HEK293T (cell line): ENCODE measurements at places on chromosomes 7 and 10.

DNA sequence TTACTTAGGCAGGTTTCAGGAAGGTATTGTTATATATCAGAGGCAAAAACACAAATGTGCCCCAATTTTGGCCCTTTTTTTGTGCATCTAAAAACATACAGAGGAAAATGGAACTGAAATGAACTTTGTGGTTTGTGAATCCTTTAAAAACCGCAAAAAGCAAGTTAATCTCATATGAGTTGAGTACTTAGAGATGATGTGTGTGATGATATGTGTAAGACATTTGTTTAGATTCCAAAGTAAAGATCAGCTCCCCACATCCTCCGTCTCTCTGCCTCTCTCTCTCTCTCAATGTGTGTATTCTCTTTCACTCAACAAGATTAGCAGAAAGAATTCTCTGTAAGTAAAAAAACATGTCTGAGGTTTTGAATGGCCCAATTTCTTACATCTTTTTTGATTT lies 201.9 kb downstream of the MALRD1 start:
- DNase-seq, result no peak

DNA sequence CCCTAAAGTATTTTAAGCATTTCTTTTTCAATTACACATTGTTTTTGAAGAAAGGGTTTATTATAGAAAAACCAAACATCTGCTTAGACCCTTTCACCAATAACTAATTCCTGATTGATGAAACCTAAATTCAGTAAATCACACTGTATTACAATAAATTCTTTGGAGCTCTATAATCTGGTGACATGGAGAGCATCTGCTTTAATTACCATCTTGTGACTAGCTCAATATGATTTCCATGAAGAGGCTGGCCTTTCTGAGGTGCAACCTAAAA lies 9.7 kb downstream of the HYCC1 start:
- DNase-seq, result no peak

GRCh38 chr7:124399941-124400340 lies 365.7 kb downstream of the GPR37 start:
- no peak for DNase-seq

- DNase-seq, result no peak
Observed at GRCh38 chr10:123202506-123202905, 48.3 kb downstream of the BUB3 start.

DNA sequence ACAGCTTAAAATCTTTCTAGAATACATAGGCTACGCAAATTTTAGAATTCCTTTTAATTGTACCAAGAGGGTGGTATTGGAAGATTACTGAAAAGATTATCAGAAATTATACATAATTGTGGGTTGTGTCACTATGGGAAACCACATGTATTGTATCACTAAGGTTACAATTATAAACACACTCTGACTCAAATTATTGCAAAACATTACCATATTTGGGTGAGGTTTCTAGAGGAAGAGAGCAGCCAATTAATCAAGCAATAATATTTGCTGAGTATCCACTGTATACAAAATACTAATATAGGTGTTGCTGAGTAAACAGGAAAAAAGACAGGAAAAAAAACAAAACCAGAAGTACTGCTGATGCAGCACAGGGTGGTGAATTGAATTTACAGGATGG lies 3.1 kb upstream of the CAPZA2 start:
- DNase-seq, result no peak
